ENCODE measurements at places on chromosomes 12 and 14. TPM values are rescaled to one million over a fixed set of nuclear protein-coding genes. Genes with fewer than 3 reads are reported as not detected.
A peak's percentile ranks its signal among the peaks of the same experiment; 100 is the strongest.

The REM2 gene
- not detected for total RNA-seq

The CCDC197 gene
- total RNA-seq = 0.61 TPM

The CIROP gene
- total RNA-seq = not detected

The LHX5 gene
- not detected for total RNA-seq

The BEGAIN gene
- not detected for total RNA-seq

The AMDHD1 gene
- total RNA-seq = not detected

- no peak for DNase-seq
Observed at GRCh38 chr12:41310367-41310766, 122.2 kb downstream of the PDZRN4 start.

DNA sequence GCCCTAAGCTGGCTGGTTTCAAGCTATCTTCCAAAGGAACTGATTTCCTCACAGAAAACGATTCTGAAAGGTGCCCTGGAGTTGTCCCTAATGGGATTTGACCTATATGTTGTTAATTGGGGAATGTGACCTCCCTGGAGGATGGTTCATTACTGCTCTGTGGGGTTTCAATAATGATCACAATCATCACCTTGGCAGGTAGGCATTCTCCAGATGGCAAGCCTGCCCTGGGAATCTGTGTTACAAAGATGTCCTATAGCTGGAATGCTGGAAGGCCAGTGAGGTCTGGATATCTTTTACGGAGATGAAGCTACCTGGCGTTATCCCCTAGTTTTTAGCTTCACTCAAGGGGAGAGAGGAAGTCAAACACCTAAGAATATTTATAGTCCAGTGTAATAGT is 167.6 kb downstream of the TTC8 start:
- no peak for DNase-seq

DNA sequence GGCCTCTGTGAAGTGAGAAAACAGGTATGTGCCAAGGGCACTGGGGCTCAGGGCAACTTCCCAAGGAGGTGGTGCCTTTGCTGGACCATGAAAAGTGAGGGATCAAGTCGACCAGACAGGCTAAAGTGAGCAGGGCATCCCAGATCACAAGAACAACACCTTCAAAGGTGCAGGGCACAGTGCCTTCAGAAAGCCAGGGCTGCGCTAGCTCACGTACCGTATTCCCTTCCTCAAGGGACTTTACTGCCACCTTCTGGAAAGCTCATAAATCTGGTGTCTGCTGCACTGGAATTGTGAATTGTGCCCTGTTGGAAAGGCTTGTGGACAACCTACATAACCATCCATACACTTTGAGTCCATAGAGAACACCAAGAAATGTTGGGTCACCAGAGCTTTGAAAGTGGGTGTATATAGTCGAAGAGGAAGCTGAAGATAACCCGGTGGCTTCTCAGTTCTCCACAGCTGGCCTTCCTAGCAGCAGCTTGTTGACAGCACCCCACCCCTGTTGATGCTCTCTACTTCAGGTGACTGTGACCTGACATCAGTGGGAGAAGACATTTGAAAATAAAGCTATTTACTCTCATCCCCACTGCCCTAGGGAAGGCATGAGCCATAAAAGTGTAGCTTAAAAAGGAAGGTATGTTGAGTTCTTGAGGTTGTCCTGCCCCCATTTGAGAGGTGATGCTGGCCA is 24.5 kb downstream of the FIGNL2 start:
- no peak for DNase-seq

DNA sequence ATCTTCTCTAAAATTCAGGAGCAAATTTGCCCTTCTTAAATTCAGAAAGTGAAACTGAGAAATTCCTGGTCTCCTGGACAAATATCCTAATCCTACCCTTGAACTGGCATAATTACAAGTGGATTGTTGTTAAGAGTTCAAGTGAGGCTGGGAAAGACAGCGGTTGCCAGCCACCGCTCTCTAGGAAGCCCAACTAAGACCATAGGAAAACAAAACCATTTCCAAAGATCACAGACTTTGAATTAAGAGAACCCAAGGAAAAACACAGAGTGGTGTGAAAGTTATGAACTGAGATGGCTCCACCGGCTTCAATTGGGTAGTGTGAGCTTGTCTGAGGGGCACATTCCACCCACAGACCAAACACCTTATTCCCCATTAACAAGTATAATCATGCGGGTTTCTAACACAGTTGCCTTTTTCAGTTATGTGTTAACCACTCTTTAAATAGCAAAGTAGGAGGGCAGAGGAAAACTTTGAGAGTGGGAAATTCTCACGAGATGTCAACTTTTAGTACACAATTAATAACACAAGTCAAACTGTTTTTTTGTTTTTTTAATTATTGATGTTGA is 1628.8 kb upstream of the SEL1L start:
- no peak for DNase-seq

GRCh38 chr12:42143452-42144157 is 1.1 kb downstream of the GXYLT1 start:
- no peak for DNase-seq

- no peak for DNase-seq
Observed at GRCh38 chr12:1325666-1326065, 268.7 kb downstream of the FBXL14 start.

DNA sequence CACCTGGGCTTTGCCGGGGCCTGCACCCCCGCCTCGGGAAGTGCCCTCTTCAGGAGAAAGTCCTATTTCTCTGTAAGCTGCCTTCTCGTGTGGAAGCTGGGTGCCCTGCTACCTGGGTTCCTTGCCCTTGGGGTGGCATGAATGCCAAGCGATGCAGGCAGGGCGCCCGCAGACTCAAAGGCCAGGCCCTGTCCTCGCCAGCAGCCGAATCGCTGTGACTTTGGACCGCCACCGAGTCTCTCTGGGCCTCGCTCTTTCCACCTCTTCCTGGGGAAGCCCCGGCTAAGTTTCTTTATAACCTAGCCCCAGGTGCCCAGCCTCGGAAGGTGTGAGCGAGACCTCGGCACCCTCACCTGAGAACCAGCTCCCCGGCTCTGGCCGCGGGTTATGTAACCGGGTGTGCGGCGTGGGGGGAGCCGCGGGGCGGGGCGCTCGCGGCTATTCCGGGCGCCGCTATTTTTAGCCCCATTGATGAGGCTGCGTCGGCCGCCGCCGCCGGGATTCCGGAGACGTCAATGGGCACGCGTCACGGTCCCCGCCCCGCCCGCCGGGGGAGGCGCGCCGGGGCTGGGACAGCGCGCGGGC is 14.6 kb upstream of the NR4A1 start:
- DNase-seq = peak; percentile 89

GRCh38 chr12:44459569-44459968 is 416.5 kb downstream of the NELL2 start:
- no peak for DNase-seq

GRCh38 chr14:22478247-22478646 is 110.8 kb downstream of the DAD1 start:
- no peak for DNase-seq

GRCh38 chr14:47485421-47485820 is 190.0 kb downstream of the MDGA2 start:
- DNase-seq = no peak

DNA sequence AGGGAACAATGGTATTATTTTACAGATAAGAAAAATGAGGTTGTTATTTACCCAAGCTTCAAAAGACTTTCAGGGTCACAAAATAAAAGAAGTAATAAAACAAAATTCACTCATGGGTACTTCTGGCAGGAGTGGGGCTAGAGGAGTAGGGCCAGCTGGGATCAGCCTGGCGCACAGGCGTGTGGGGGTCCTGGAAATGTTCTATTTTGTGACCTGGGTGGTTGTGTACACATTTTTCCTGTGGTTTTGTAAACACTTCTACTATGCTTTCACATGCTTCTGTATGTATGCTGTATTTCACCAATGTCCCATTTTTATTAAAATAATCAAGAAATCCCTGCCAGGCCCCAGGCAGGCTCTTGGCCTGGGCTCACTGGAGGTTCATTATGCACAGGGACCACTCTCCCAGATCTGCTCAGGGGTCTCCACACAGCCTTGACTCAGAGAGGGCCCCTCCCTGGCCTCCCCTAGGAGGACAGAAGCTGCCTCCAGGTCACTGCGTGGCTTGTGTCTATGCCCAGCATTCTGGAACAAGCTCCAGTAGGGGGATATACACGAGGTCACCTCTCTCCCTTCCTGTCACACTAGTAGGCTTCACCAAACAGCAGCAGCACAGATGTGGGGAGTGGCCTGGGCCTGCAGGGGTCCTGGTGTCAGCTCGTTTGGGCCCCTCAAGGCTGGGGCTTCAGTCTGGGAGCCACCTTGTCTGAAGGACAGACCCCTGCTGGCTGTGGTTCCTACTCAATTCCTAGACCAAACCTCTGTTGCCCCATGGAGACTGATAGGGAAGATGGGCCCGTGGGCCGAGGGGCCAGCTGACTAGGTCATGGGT is 37.8 kb downstream of the ANAPC7 start:
- DNase-seq = no peak

- no peak for DNase-seq
Observed at GRCh38 chr12:96213869-96214268, 19.7 kb downstream of the ELK3 start.

DNA sequence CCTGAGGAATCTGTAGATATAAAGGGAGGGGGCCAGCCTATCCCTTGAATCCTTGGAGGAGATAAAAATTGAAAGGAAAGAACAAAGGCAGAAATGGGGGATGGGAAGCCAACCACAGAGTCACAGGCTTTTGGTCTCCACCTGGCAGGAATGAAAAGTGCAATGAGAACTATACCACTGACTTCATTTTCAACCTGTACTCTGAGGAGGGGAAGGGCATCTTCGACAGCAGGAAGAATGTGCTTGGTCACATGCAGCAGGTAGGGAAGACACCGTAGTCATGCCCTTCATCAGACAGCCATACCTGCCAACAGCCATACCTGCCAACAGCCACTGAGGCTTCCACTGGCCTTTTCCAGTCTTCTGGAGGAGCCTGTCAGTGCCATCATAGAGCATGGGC is 13.4 kb downstream of the ASB8 start:
- no peak for DNase-seq

All from gastrocnemius medialis (tissue), 4 donors.